ENCODE measurements at places on chromosomes 6 and 20.

DNA sequence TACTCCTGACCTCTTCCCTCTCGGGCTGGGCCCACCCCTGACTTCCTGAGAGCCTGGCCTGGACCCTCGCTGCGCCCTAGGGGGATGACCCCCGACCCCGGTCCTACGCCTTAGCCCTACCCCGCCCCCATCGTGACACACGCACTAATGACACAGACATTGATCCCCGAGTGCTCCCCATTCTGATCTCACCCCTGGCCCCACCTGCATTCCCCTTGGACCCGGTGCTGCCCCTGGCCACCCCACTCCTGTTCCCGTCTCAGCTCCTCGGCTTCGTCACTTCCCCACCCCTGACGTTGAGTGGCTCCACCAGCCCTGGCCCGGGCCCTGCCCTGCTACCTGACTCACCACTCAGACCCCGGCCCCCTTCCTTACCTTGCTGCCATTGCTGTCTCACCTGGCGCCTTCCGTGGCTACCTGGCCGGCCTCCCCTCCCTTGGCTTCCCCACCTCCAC is 12.1 kb downstream of the RBCK1 start:
- DNase-seq: no peak

DNA sequence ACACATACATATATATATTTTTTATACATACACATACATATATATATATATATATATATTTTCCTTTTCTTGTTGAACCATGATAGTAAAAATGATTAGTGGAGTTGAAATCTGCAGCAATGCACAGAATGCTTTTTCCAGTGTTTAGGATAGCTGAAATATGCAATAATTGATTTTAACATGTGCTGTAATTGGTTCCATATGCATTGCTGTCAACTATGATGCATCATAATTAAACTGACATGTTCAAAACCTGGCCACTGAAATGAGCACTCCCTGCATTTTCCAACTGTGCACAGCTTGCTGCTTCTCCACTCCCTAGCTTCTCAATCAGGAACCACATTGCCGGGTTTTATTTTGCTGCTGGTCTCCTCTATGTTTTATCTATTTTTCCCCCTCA is 358.3 kb downstream of the PAX1 start:
- no peak for DNase-seq

DNA sequence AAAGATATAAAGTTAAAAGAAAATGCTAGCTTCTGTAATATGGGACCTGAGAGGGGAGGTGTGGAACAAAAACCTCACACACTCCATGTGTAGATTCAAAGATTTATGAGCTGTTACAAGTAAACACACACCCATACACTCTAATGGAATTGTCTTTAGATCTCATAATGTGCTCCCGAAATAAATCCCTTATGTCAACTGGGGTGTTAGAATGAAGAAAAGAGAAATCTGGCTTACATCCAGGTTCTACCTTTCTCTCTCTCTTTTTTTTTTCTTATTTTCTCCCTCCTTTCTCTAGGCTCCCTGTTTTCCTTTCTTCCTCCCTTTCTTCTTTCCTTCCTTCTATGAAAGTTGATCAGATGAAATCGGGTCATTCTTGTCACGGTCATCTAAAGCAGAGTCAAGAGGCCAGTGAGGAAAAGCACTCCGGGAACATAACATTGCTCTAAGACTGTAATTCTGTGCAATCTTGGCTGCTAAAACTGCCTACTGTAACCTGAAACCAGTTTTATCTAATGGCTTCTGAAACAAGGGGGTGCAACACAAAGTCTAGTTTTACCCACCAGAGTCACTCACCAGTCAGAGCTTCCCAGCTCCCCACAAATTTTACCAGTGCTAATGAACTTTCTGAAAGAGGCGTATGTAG is 68.3 kb upstream of the BTBD3 start:
- no peak for DNase-seq

DNA sequence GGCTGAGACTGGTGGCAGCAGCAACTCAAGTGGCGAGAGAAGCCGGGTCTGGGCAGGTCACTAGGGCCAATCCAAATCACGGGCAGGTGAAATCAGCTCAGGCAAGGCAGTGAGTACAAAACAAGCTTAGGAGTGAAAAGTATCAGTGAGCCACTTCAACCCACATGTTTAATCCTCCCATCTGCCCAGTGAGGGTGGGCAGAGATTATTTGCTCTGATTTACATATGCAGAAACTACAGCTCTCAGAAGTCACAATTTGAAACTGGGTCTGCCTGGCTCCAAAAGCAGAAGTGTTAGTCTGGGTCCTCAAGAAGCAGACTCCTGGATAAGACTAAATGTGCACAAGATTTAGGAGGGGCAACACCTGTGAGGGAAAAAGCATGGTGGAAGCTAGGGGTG is 173.7 kb upstream of the LRFN2 start:
- no peak for DNase-seq

GRCh38 chr20:62129731-62130531 is 7.7 kb downstream of the LSM14B start:
- no peak for DNase-seq

DNA sequence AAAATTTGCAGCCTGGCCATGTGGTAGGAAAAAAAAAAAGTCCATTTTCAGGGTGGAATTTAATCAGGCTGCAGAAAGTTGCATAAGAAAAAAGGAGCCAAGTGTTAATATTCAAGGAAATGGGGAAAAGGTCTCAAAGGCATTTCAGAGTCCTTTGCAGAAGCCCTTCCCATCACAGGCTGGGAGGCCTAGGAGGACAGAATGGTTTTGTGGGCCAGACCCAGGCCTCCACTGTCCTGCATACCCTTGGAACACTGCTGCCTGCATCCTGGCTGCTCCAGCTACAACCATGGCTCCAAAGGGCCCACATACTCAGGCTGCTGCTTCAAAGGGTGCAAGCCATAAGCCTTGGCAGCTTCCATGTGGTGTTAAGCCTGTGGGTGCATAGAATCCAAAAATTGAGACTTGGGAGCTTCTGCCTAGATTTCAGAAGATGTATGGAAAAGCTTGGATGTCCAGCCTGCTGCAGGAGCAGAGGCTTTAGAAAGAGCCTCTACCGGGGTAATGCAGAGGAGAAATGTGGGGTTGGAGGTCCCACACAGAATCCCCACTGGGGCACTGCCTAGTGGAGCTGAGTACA is 239.0 kb upstream of the STXBP5 start:
- DNase-seq: no peak

DNA sequence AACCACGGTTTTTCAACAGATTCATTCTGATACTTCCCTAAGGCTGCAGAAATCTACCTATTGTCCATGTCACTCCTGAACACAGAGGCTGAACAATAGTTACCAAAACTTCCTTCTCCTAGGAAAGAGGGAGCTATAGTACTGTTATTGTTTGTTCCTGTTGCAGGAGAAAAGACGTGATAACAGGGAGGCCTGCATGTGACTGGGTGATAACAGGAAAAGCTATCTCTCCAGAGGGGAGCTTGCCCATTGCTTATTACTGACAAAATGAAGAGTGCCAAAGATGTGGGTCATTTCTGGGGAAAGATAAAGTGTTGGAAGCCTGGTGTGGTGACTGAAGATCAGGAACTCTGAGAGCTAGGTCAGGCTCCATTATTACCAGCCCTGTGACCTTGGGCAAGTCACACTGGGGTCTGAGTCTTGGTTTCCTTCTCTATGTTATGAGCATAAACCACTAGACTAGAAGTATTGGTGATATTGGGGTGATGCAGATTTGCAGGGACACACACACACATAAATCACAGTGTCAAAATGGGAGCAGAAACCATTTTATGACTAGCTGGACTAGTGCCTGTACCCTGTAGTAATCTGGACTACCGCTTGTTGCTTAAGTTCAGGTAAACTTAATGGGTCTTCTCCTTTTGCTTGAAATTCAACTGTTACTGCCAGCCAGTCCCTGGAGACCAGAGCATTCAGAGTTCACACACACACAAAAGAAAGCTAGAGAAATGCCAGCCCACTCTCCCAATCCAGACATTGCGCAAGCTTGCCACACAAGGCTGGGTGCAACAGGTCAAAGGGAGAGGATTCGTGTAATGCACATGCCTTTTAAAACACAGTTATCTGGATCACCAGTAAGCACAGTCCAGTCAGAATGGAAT is 136.0 kb upstream of the CNR1 start:
- no peak for DNase-seq

DNA sequence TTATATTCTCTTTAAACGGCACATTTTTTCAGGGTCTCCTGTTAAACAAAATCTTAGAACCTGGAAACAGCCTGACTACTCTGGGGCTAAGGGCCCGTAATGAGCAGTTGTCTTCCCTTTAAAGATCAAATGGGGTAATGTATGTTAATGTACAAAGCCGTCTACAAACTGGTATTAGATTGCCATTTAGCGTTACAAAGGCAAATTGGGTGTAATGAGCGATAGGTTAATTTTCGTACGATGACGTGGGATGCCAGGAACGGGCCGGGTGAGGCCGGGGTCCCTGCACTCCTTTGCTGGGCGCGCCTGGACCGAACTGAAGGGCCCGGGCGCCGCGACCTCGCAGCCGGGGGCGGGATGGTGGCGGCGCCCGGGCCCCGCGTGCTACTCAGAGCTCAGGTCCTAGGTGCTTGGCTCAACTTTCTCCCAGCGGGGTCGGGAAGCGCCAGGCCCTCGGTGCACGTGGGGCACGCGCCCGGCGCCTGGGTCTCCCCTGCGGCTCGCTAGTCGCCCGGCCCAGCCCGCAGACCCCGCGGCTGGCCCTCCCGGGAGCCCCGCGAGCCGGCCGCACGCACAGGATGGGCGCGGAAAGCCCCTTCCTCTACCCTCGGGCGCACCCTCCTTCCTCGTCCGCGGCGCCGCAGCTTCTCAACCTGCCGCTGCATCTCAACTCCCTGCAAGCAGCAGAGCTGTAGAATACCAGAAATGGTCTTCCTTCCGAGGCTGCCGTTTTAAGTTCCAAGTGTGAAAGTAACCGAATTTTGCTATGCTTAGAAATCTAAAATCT is 5.9 kb downstream of the NKX2-4 start:
- DNase-seq: no peak

DNA sequence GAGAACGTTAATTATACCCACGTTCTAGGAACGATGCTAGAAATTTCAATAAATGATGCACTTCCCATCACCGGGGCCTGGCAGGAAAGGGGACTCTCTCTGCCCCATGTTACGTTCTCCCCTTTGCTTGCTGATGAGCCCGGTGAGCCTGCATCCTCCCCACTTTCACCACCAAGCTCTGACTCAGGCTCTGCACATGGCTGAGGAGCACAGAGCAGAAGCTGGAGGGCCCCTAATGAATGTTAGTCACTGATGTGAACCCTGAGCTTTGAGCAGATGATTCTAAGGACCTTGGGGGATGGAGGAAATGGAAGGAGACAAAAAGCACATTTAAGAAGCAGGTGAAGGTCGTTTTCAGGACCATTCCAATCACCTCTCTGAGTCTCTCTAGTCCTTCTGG is 468.2 kb upstream of the ARID1B start:
- no peak for DNase-seq

DNA sequence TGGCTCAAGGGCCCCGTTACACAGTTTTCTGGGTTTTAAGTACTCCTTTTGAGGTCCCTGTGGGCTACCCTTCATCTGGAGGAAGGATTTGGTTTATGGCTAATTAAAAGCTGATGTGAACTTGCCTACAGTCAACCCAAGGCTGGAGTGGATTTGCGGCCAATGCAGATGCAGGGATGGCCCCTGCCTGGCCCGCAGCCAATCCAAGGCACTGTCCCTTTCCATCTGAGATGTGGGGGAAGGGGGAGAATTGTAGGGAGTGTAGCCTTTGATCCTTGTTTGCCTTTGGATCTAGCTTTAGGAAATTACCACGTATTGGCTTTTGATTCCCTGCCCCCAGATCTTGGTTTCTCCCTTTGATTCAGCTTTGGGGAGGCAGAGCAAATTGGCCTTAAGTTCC is 128.0 kb upstream of the GGTLC1 start:
- DNase-seq: no peak

DNA sequence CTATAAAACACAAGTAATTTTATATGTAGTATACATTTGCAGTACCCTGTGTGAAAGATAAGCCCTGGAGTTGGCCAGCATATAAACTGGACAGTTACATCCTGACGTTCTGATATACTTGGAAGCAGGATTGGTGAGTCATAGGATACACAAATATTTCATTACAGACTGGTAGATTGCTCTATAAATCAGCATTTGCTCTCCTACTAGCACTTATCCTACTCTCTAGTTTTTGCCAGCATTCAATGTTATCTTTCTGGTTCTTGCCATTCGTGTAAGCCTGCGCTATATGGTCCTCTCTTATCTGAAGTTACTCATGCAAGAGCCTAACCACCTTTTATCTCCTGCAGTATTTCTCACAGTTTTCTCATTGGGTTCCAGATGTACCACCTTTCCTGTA is 680.2 kb upstream of the MMS22L start:
- DNase-seq: no peak

DNA sequence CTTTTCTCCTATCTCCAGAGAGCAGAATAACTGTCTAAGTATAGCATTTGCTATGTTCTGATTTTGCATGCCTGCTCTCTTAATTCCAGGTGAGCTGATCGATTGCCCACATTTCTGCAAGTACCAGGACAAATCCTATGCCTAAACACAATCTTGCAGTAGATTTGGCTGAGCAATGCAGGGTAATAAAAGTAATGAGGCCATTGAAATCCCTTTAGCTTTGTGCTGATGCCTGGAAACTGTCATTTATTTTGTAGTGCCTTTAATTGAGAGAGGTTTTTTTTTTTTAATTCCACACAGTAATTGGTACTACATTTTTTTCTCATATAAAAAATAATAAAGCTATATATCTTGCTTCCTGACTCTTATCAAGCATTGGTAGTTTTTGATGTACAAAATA is 252.3 kb downstream of the NKAIN2 start:
- no peak for DNase-seq

GRCh38 chr6:32790306-32790705 is 26.5 kb downstream of the HLA-DOB start:
- no peak for DNase-seq

DNA sequence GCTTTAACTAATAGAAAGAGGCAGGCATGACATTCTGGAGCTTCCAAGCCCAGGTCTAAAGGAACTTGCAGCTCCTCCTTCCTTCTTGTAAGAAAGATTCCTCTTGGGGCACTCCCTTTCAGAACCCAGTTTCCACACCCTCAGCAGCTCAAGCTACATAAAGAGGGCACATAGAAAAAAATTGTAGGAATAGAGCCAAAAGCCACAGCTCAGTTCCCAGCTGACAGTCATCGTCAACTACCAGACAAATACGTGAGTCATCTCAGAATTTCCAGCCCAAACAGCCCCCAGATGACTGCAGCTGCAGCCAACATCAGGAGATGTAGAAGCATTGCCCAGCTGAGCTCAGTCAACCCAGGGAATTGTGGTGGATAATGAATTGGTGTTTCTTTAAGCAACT is 349.8 kb upstream of the ARID1B start:
- DNase-seq: no peak

DNA sequence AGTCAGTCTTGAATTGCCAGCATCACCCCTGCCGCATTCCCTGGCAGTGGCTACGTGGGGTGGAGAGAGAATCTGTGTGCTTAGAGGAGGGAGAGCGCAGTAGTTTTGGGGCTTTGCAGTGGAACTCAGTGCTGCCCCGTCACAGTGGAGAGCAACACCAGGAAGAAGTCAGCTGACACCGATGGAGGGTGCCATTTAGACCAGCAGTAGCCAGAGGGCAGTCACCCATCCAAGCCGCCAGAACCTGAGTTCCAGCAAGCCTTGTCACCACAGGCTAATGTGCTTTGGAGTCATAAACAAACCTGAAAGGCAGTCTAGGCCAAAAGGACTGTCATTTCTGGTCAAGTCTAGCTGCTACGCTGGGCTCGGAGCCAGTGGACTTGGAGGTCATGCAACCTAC is 22.0 kb upstream of the PERP start:
- no peak for DNase-seq

- no peak for DNase-seq
These were observed 90.2 kb upstream of the CCDC167 start for GRCh38 chr6:37589941-37590340.

- no peak for DNase-seq
These were observed 542 bp downstream of the USP49 start for GRCh38 chr6:41894366-41895299.

GRCh38 chr6:30942338-30943060 is 1.7 kb downstream of the MUCL3 start:
- no peak for DNase-seq

Measured in activated gamma-delta T cell (primary cell).